Keratinocyte (primary cell): ENCODE measurements at places on chromosomes 16 and 17.

DNA sequence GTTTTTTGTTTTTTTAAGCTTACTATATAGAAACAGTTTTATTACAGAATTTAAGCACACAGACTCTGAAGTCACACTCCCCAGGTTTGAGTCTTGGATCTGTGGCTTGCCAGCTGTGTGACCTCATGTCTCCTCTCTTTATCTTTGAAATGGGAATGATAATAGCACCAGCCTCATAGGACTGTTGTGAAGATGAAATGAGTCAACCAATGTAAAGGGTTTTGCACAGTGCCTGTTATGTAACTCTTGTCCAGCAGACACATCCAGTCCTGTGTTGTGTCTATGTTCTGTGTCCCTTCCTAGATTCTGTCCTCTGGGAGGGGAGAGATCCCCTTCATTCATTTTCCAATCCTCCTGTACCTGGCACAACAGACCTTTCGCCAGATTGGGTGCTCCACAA lies 3.1 kb upstream of the CPD start:
- DNase-seq: no peak

DNA sequence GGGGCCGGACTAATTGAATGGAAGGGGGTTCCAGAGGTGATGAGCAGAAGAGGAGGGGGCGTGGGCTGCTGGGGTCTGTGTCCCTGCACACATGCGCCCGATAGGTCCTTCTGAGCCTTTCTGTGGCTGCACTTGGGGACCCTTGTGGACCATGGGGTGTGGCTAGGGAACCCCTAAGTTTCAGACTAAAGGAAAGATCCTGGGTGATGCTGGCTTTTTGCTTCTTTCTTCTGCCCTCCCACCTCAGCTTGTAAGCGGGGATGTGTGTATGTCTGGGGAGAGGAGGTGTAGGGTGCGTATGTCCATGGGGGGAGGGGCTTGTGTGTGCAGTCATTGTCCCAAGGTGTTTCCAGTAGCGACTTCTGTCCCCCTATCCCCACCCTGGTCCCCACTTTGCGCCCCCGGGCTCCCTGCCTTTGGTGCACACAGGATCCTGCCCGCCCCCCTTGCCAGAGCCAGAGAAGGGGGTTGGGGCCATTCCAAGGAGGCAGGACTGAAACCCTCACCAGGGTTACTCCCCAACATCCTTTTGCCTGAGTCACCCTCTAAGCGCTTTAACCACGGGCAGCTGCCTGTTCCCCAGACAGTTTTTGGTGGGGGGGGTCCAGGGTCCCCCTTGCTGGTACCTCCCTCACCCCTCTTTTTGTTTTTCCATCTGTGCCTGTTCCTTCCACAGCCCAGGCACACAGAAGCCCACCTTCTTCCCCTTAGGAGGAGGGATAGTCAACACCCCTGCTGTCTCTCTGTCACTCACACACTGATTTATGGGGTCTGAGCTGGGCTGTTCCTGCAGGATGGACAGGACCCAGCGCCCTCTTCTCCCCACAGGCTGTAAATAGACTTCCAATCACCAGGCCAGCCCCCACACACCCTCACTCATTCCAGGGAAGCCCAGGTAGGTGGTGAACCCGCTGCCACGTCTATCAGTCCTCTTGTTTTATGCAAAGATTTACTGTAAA lies 83.2 kb downstream of the ARHGAP23 start:
- no peak for DNase-seq

- DNase-seq: no peak
Observed at GRCh38 chr16:84451781-84452180, 52.7 kb downstream of the MEAK7 start.

GRCh38 chr17:13367154-13367553 lies 234.6 kb downstream of the HS3ST3A1 start:
- DNase-seq: no peak
